A549 treated with CpdA at 1 μM for 4 hours (cell line): ENCODE measurements at places on chromosomes 1 and 21. TPM values are rescaled to one million over a fixed set of nuclear protein-coding genes. Genes with fewer than 3 reads are reported as not detected.

Gene DCST1
- 0.02 TPM in 1 of 5 replicates, not detected in the others for total RNA-seq

Gene NPL
- 0.59 to 1.0 TPM (median 0.81 TPM) in 5 replicates for total RNA-seq

Gene THEMIS2
- total RNA-seq: 0.51 to 1.8 TPM (median 0.94 TPM) in 5 replicates

Gene FCRL2
- not detected in 5 replicates for total RNA-seq

Gene TAS1R1
- total RNA-seq: 0.07 TPM in 1 of 5 replicates, not detected in the others

Gene NR0B2
- 0.14 TPM in 1 of 5 replicates, not detected in the others for total RNA-seq

Gene AXDND1
- 0.18 to 0.54 TPM (median 0.21 TPM) in 3 of 5 replicates, not detected in the others for total RNA-seq

Gene ADAMTS1
- total RNA-seq: 0.06 to 0.16 TPM (median 0.15 TPM) in 5 replicates

Gene CDC42SE1
- total RNA-seq: 68.9 to 77.7 TPM (median 75.0 TPM) in 5 replicates

Gene IFNLR1
- total RNA-seq: 0.73 to 1.6 TPM (median 1.1 TPM) in 5 replicates

Gene LCE7A
- not detected in 5 replicates for total RNA-seq

Gene SMAP2
- total RNA-seq: 10.3 to 10.7 TPM (median 10.3 TPM) in 5 replicates

Gene FAM72C
- total RNA-seq: 5.6 to 7.2 TPM (median 6.4 TPM) in 5 replicates
